ENCODE measurements at places on chromosomes 5 and 9. TPM values are rescaled to one million over a fixed set of nuclear protein-coding genes. Genes with fewer than 3 reads are reported as not detected.

ARHGEF39 gene
- total RNA-seq, result 0.22 TPM

SAPCD2 gene
- total RNA-seq, result 0.22 TPM

- DNase-seq, result no peak
Observed at GRCh38 chr5:10289353-10289752, 18.3 kb downstream of the CMBL start.

DNA sequence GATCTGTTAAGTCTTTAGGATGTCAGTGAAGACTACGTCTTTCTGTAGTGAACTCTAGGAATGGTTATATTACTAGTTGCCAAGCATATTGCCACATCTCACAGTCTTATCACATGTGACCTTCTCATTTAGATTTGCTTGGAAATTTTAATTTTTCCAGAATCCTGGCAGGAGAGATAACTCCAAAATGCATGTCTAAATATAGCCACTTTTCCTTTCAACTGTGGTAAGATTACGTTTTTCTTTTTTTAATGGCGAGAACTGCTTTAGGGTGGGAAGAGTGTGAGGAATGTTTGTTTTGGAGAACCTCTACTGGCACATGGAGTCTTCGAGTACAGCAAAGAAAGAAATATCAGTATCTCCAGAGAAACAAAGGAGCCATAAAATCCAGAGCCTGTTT, 91.7 kb upstream of the ADAMTSL1 start:
- no peak for DNase-seq

- DNase-seq, result no peak
Observed at GRCh38 chr9:76365028-76365427, 29.2 kb downstream of the RFK start.

DNA sequence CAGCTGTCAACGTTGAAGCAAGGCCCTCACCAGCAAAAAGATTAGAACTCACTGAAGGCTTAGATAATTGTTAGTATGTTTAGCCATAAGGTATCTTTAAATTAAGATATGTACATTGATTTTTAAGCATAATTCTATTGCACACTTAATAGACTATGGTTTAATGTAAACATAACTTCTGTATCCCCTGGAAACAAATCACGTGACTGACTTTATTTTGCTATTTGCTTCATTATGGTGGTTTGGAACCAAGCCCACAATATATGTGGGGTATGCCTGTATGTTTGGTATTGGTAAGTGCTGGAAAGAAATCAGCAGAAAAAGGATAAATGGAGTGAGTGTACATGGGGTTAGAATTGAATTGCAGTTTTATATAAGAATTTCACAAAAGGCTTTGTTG, 111.9 kb downstream of the NMUR2 start:
- no peak for DNase-seq

DNA sequence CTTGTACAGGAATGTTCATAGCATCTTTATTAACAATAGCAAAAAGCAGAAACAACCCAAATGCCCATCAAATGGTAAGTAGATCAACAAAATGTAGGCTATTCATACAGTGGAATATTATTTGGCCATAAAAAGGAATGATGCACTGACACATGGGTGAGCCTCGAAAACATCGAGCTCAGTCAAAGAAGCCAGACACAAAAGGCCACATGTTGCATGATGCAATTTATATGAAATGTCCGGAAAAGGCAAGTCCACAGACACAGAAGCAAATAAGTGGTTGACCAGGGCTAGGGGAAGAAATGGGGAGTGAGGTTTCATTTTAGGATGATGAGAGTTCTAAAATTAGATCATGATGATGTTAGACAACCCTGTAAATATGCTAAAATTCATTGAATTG, 16.5 kb upstream of the SLC2A8 start:
- no peak for DNase-seq

GPRIN1 gene
- 0.41 TPM for total RNA-seq

DNA sequence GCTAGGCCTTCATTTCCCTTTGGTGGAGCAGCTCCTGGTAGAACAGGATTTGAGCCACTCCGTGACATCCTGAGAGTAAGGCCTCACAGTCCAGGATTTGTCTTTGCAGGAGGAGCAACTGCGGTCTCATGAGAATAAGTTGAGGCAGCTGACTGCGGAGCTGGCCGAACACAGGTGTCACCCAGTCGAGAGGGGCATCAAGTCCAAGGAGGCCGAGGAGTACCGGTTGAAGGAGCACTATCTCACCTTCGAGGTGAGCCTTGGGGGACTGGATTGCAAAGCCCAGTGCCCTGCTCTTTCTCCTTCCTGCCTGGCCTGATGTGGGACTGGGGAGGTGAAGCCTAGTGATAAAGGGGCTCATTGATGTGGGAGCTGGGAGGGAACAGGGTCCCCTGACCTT, 44.3 kb downstream of the PSD2 start:
- DNase-seq, result no peak

HTR4 gene
- total RNA-seq, result 0.22 TPM

BHMT2 gene
- total RNA-seq, result 8.9 TPM

GRCh38 chr5:72301557-72301956, 18.5 kb downstream of the MRPS27 start:
- no peak for DNase-seq

GRCh38 chr9:38747067-38747466, 27.1 kb upstream of the FAM240B start:
- DNase-seq, result no peak

NIPAL4 gene
- not detected for total RNA-seq

DNA sequence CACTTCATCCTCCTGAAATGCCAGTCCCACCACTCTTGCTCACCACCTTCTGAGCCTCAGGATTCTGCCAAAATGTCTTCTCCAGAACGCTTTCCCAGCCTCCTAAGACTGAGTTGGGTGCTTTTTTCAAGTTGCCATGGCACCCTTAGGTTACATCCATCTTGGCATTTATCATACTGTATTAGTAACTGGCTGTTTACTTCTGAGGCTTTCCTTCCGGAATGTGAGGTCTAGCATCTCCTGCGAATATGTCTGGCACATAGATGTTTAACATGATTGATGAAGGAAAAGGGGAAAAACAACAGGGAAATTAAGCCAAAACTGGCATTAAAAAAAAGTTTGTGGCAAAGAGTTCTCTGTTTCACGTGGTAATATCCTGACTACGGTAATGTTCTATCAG, 24.9 kb downstream of the RNF130 start:
- DNase-seq, result no peak

GRCh38 chr9:34759432-34760134, 49.6 kb upstream of the CCL21 start:
- no peak for DNase-seq

KIF24 gene
- total RNA-seq, result 0.78 TPM

KIF12 gene
- total RNA-seq, result not detected
